ENCODE measurements at places on chromosomes 11 and 22.

- no peak for DNase-seq
These were observed 41.7 kb downstream of the THAP12 start for GRCh38 chr11:76339221-76339620.

DNA sequence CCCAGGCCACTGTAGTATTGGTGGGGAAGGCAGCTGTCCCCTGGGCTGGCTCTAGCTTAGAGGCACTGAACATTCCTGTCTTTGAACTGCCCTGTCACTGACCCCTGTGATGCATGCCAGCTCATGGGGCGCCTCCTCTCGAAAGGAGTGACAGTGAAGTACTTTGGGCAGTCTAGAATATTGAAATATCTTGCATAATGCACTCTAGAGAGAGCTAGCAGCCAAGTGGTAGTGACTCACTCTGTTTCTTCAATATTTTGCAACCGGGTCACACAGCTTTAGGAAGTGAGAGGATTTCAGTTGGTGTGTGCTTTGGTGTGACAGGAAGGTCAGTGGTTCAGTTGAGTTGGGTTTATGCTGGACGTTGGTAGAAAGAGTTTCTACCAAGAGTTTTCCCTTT is 35.5 kb upstream of the ST14 start:
- DNase-seq = peak; percentile 84

GRCh38 chr11:121439337-121439736 is 12.8 kb upstream of the SORL1 start:
- DNase-seq = no peak

- no peak for DNase-seq
These were observed 960 bp upstream of the CADM1 start for GRCh38 chr11:115505175-115505574.

- DNase-seq = no peak
These were observed 59.7 kb downstream of the LRP5 start for GRCh38 chr11:68372114-68372513.

GRCh38 chr11:79333355-79333754 is 107.5 kb downstream of the TENM4 start:
- no peak for DNase-seq

DNA sequence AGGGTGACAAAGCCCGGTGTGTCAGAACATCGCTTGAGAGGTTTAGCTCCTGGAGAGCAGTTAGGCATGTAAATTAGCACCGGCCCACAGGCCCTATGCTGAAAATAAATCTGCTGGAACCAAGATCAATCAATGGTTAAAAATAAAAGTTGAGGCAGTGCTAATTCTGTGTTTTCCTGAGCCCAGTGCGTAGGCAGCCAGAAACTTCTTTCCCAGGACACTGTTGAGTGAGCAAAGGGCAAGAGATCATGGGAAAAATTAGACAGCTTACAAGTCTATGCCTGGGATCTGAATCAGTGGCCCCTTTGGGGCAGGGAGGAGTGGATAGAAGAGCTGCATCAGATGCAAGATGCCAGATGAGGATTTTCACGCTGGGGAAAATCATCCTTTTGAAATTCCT is 539.2 kb downstream of the BUD13 start:
- no peak for DNase-seq

DNA sequence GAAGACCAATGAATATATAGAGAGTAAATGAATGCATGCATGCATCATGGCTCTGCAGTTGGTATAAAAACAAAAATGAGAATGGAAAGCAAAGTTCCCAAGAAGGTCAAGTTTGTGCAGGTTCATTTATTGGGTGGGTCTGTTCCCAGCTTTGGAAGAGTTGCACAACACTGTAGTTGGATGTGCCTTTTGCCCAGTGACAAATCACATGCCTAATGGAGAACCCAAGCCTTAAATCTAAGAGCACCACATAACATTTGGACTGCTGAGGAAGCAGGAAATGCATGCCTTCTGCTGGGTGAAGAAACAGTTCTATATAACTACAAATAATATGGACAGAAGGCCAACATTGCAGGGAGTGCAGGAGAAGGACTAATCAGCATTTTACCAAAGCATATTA is 30.6 kb downstream of the PRCP start:
- DNase-seq = no peak

GRCh38 chr22:27122574-27122973 is 465.2 kb downstream of the MIAT start:
- DNase-seq = no peak

- DNase-seq = no peak
These were observed 89.4 kb upstream of the THY1 start for GRCh38 chr11:119512369-119512768.

- DNase-seq = no peak
These were observed 7.9 kb downstream of the CSRP3 start for GRCh38 chr11:19193916-19194315.

GRCh38 chr11:126528075-126528474 is 172.6 kb downstream of the ST3GAL4 start:
- DNase-seq = no peak

GRCh38 chr11:15073361-15074205 is at the start of gene CALCB:
Gene CALCB, plus strand, starts transcription at chr11:15073593. Its CDS starts 1,126 bp downstream, at chr11:15074719.
- DNase-seq = no peak

GRCh38 chr11:23990346-23991164 is 506.3 kb upstream of the LUZP2 start:
- no peak for DNase-seq

- DNase-seq = peak; percentile 67
These were observed 50.8 kb downstream of the FBLN1 start for GRCh38 chr22:45553351-45554039.

GRCh38 chr11:110125632-110126031 is 32.4 kb downstream of the ZC3H12C start:
- DNase-seq = no peak

DNA sequence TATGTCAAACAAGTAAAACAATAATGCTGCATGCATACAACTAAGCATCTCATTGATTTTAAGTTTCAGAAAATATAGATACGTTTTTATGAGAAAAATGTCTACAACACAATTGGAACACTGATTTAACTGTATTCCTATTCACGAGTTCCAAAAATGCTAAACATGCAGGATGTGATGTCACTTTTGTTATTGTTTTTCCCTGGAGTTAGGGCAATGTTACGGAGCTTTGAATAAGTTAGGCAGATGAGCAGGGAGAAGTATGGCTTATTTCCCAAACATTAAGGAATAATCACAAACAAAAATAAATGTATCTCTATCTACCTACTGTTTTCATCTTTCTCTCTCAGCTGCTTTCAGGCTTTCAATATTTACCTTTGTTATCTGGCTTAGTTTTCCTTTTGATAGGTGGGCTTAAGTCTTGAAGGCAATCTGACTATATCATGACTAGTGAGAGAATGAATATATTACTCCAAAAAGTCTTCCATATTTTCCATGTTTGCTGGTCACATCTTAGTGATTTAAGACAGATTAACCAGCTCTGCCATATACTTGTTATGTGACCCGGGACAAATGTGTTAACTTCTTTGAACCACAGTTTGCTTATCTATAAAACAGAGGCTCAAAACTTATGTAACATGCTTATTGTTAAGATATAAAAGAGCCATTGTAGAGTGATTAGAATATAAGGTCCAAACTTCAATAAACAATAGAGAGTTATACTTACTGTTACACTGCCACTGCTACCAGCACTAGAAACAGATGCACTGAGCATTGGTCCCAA is 854.4 kb upstream of the CCDC90B start:
- no peak for DNase-seq

DNA sequence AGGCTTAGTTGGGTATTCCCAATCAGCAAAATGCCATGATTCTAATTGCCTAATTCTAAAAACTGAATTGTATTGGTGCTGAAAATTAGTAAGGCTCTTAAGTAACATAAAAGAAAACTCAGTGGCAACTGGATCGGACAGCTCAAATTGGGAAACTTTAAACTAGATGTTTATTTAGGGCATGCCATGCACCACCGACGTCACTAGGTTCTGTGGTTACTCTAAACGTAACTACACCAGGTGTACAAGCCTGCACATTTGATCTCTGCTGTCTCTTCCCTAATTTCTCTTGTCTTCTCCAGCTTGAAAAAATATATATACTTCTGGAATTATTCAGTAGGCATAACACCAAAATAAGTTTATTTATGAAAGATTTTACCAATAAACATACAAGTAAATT is 378.2 kb downstream of the DCDC1 start:
- DNase-seq = no peak

- no peak for DNase-seq
These were observed at the start of gene MAPK12 for GRCh38 chr22:50261615-50262459. Gene MAPK12, minus strand, starts transcription at chr22:50261683. Its CDS starts 174 bp downstream, at chr22:50261509.

GRCh38 chr22:26484360-26484706 is 656 bp downstream of the SRRD start:
- no peak for DNase-seq

- peak; percentile 1 for DNase-seq
These were observed 144.2 kb downstream of the TRIM29 start for GRCh38 chr11:119993722-119994121.

GRCh38 chr11:32870676-32871075 is 21.9 kb upstream of the QSER1 start:
- DNase-seq = peak; percentile 8

- no peak for DNase-seq
These were observed 5.7 kb downstream of the DNAL4 start for GRCh38 chr22:38788021-38788816.

DNA sequence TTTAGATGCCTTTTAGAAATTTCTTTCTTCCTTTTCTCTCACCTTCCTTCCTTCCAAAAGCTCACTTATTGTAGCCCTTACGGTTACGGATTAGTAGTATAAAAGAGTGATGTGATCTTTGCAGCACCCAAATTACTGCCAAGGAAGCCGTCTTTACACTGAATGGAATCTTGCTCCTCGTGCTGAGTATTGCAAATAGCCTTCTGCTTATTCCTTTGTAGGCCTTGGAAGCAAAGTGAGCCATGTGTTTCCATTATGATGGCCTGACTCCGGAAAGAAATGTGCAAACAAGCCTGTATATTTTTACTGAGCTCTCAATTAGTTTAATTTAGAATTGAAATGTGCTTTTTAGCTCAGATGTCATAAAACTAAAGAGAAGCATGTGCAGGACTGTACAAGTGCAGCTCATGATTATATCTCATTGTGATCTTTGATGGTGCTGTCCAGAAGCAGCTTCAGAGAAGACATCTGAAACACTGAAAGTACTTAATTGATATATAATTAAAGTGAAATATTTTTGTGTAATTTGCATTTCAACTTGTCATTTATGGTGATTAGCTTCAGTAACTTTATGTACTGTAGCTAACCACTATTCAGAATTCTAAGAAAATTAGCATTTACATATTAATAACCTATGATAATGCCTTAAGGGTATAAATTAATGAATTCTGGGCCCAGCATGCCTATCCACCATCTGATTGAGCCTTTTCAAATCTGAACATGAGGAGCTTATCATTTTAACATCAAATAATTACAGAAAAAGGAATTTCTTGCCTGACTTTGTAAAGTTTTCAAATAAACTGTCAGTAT is 129.3 kb downstream of the GRIA4 start:
- DNase-seq = no peak

GRCh38 chr22:45897736-45898135 is 79.2 kb downstream of the WNT7B start:
- DNase-seq = no peak

DNA sequence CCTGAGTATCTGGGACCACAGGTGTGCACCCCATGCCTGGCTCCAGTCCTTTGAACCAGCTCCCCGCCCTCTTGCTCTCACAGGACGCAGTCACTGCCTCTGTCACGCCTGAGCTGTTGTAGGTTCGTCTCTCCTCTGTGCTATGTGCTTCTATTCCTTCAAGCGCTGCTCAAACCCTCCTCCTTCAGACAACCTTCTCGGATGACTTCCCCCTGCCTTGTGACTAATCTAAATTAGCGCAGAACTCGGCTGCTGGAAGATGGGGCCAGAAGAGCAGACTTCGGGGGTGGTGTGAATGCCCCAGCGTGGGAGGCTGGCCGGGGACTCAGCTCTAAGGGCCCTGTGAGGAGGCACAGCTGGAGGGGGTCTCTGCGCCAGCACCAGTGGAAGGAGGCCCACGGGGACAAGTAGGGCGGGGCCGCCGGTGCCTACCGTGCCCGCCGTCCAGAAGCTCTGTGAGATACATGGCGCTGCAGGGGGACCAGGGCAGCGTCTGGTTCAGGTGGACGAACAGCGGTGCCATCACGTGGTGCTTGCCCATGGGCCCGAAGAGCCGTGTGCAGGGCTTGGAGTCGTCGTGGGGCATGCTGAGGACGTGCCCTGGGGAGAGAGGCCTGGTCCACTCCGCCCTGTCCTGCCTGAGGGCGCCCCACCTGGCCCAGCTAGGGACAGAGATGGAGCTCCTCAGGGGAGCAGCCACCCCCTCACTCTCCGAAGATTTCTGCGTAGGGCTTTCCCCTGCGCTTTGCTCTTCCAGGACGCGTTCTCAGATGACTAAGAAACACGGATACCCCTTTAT is 12.5 kb downstream of the ADAMTS8 start:
- DNase-seq = no peak

- DNase-seq = no peak
These were observed 600.1 kb downstream of the INSC start for GRCh38 chr11:15714641-15715399.

DNA sequence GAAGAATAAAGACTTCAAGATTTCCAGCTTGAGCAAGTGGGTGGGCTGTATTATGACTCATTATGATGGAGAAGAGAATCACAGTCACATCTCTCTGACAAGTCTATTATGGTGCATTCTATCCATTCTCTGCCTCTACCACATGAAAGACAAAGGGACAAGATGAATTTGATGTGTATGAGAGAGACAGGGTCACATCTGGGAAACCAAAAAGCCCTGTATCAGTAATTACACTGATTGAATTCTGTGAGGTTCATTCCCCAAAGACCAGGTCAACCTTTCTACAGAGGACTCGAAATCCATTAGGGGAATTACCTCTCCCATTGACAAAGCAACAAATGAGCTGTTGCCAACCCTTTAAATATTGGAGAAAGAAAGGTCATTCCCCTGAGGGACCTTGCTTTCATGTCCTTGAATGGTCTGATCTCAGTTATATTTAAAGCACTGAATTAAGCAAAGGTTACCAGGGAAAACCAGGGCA is 109.6 kb downstream of the USP35 start:
- no peak for DNase-seq

- no peak for DNase-seq
These were observed 136.8 kb downstream of the KIF18A start for GRCh38 chr11:27971171-27971570.

- no peak for DNase-seq
These were observed 246.6 kb downstream of the MN1 start for GRCh38 chr22:27554841-27555456.

- peak; percentile 60 for DNase-seq
These were observed 12.2 kb downstream of the BCL9L start for GRCh38 chr11:118913411-118914125.

- DNase-seq = no peak
These were observed 53.6 kb downstream of the SLC35F2 start for GRCh38 chr11:107804971-107805370.

- DNase-seq = no peak
These were observed 65.9 kb upstream of the BIRC3 start for GRCh38 chr11:102251423-102251822.

- DNase-seq = no peak
These were observed 84.2 kb upstream of the GALNT18 start for GRCh38 chr11:11706028-11706427.

GRCh38 chr11:47672283-47672730 is 29.9 kb upstream of the MTCH2 start:
- DNase-seq = peak; percentile 49

- no peak for DNase-seq
These were observed 6.1 kb upstream of the STIM1 start for GRCh38 chr11:3849297-3849874.

- peak; percentile 55 for DNase-seq
These were observed 62.9 kb upstream of the ATXN10 start for GRCh38 chr22:45608763-45609180.

Data from PC-9 (cell line).